CD4-positive, alpha-beta T cell treated with Interleukin-12 subunit alpha and Interleukin-12 subunit beta, for 1 hour (primary cell): ENCODE measurements at places on chromosomes 1 and 21.

- DNase-seq: no peak
Observed at GRCh38 chr1:180911640-180912191, 981 bp upstream of the KIAA1614 start.

- DNase-seq: no peak
Observed at GRCh38 chr1:187310038-187310631, 481.4 kb downstream of the PLA2G4A start.

- DNase-seq: no peak
Observed at GRCh38 chr21:18235545-18235944, 9.1 kb upstream of the CHODL start.

GRCh38 chr1:183025010-183025337, 1.8 kb downstream of the LAMC1 start:
- no peak for DNase-seq

GRCh38 chr1:210695026-210695425, 366.3 kb downstream of the HHAT start:
- no peak for DNase-seq

GRCh38 chr1:60969971-60970509, 112.3 kb upstream of the NFIA start:
- no peak for DNase-seq

GRCh38 chr1:111618081-111618480, 1.5 kb upstream of the RAP1A start:
- DNase-seq: no peak
